Frontal cortex (tissue), 4 donors: ENCODE measurements at places on chromosomes 5 and 9. TPM values are rescaled to one million over a fixed set of nuclear protein-coding genes. Genes with fewer than 3 reads are reported as not detected.

The NR5A1 gene
- total RNA-seq, result not detected

The PCDHA10 gene
- 10.6 TPM for total RNA-seq

The SHOC1 gene
- total RNA-seq, result not detected

DNA sequence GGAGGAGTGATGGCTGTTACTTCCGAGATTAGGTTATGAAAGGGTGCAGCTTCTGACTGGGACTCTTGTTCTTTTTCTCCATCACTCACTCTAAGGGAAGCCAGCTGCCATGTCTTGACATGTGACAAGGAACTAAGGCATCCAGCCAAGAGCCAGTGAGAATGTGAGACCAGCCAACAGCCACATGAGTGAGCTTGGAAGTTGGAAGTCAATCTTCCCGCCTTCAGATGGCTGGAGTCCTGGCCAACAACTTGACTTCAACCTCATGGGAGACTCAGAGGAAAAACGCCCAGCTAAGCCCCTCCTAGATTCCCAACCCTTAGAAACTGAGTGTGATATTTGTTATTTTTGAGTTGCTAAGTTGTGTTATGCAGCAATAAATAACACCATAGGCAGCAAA, 201.1 kb downstream of the SNX18 start:
- no peak for DNase-seq

DNA sequence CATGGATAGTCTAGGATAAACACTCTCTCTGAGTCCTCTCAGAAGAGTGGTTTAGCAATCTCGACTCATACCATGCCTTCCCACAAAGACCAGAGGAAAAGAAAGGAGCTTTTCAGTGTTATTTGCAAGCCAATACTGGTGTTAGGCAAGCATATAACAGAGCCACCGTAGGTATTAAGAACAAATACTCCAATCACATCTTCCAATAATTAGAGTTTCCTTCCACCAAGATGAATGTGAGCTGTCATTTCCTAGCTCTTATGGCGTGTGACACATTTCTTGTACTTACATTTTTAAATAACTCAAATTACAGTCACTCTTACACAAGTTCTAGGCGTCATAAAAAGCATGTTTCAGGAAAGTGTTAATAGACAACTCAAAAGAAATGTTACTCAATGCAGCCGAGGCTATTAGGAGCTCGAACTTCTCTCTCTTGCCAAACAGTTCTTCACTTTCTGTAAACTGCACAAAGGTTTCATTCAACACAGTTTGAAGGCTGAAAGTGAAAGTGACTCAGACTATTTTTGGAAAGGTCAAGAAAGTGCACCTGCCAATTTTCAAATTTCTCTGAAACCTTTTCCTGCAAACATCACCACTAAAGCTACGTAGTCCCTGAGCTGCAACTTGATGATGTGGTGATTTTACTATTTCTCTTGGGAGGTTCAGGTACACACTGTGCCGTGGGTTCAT, 153.8 kb downstream of the AUH start:
- no peak for DNase-seq

GRCh38 chr5:45440466-45440865, 255.7 kb downstream of the HCN1 start:
- DNase-seq, result no peak

- DNase-seq, result no peak
These were observed 161.6 kb upstream of the PANK3 start for GRCh38 chr5:168740811-168741213.
